HS-27A (cell line): ENCODE measurements at places on chromosomes 11 and 22.

GRCh38 chr11:94032725-94033124 is 11.6 kb downstream of the HEPHL1 start:
- DNase-seq = no peak

DNA sequence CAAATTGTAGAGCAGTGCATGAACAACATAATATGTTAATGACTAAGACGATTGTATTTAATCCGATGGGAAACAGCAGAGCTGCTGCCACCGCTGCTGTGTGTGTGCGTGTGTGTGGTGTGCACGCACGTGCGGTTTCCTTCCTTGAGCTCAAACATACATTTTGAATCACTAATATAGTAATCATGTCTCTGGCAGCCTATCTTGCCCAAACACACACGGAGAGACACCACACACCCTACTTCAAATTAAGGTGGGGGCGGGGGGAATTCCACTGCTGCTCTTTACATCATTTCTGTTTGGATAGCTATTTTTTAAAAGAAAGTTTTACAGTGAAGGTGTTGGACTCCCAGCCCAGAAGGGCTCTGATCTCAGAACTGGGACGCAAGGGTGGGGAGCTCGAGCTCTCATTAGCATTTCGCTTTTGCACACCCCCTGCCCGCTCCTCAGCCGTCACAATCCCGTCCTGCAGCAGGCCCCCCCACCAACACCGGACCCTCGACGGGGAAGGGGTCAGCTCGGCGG is 651 bp upstream of the FAM83F start:
- DNase-seq = no peak

DNA sequence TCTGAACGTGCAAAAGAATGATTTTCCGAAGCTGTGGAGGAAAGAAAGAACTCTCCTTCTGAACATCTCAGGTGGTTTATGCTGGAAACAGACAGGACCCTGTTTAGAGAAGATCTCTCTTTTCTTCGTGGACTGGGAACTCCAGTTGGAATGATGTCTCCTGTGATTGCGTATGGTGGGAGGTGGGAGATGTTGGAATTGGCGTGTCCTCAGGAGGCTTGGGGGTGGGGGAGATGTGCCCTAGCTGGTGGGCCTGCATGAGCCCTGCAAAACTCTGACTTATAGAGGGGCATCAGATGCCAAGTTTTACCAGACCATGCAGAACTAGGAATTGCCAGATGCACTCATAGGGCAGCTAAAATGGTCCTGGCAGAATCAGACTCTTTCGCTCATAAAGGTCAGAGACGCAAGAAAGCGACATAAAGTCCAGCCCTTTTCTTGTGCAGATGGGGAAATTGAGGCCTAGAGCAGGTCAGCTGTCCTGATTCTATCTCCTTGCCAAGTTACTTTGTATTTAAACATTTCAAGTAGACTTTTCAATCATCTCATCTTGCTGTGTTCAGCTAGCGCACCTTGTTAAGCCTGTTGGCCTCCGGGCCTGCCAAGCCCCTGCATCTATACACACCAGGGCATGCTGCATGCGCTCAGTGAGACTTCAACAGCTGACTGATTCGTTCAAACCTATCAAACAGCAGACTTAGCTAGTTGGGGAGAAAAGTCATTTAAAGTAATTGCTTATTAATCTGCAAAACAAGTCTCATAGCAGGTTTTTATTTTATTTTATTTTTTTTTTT is 34.2 kb upstream of the EHF start:
- no peak for DNase-seq

- DNase-seq = no peak
These were observed 637 bp upstream of the ZBTB16 start for GRCh38 chr11:114058871-114059277.

GRCh38 chr11:34738237-34738636 is 117.3 kb downstream of the EHF start:
- DNase-seq = no peak

GRCh38 chr11:63917692-63918506 is 935 bp upstream of the RCOR2 start:
- no peak for DNase-seq

DNA sequence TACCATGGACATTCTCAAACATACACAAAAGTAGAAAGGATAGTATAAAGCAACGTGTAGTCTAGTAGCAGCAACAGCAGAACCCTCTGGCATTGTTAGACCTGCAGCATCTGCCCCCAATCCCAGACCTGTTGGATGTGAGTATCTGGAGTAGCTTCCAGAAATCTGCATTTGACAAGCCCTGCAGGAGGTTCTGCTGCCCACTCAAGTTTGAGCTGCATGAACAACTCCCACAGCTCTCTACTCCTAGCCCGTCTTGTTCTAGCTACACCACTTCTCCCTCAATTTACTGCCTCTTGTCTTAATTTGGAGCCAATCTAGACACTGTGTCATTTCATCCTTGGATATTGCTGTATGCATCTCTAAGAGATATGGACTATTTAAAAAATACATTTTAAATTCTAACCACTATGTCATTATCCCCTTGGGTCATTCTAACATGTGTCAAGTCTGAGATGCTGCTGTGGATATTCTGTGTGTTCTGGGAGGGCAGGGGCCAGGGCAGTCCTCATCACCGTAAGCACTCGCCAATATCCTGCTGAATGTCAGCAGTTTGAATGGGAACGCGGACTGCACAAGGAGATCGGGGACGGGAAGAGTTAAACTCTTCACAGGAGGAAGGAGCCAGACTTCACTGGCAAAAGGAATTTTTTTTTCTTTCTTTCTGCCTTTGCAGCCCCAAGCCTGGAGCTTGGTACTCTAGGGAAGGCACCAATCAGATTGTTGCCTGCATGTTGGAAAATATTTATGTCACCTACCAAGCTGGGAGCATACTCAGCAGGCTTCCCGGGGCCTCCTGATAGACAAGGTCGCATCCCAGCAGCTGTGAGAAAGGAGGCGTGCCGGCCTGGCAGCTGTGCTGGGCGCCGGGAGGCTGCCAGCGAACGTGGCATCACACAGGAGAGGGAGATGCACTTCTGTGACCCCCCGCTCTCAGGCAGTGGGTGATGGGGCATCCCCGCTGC is 429.0 kb downstream of the MIAT start:
- no peak for DNase-seq

DNA sequence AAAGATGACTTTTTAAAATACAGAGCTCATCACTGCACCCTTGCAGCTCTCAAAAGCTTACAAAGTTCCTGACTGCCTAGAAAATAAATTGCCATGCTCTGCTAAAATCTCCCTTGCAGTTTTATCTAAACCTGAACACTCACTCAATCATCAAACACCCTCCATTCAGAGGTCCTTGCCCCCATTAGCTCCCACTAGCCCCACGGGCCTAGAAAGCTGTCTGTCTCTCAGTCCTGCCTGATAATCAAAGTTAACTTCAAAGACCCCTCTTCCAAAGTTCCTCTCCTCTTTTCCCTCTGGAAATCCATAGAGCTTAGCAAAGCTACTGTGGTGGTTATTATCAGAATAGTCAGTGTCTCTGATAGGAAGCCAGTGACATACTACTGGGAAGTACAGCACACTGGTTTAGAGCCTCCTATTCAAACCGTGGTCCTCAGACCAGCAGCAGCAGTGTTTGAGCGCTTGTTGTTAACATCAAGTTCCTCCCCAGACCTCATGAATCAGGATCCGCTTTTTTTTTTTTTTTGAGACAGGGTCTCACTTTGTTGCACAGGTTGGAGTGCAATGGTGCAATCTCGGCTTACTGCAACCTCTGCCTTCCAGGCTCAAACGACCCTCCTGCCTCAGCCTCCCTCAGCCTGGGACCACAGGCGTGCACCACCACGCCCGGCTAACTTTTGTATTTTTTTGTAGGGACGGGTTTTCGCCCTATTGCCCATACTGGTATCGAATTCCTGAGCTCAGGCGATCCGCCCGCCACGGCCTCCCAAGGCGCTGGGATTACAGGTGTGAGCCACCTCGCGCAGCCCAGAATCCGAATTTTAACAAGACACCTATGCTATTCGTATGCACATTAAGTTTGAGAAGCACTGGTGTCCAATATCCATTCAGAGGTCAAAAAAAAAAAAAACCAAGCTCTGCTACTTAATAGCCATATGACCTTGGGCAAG is 1.2 kb downstream of the NDUFC2 start:
- no peak for DNase-seq

DNA sequence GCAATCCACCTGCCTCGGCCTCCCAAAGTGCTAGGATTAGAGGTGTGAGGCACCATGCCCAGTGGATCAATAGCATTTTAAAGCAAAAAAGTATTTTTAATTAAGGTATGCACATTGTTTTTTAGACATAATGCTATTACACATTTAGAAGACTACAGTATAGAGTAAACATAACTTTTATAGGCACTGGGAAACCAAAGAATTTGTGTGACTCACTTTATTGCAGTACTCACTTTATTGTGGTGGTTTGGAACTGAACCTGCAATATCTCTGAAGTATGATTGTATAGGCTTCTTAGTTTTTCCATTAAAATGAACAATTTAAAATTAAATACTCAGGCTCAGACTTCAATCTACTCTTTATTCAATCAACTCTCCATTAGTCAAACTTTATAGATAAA is 17.5 kb upstream of the CD3E start:
- no peak for DNase-seq

- DNase-seq = no peak
These were observed 6.9 kb upstream of the MS4A14 start for GRCh38 chr11:60389279-60389910.

GRCh38 chr11:14310679-14311078 is 48.3 kb downstream of the RRAS2 start:
- no peak for DNase-seq

DNA sequence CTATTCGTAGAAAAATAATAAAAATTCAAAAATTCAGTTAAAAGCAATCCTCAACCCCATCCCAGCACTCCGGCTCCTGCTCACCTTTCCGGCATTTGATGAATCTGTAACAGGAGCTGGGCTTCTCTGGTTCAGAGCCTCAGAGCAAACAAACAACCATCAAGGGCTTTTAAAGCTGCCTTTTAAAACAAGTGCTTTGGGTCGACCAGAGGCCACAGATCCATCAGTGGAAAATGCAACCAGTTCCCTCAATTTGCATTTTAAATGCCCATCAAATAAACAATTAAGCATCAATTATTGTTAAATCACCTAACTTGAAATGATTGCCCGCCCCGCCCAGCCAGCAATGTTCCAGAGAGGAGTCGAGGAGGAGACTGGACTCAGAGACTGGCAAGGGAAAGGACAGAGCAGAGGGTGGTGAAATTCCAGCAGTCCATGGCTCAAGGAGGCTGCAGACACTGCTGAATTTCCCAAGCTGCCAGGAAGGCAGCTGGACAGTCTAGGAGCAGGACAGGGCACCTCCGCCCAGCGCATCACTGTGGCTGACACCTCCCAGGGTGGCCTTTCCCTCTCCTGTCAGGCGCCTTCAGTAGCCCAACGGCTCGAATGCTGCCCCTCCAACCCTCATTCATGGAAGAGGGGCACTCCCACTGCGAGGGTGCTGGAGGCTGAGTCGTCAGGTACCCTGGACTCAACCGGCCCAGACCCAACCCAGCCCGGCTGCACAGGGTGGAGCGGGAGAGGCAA is 7.5 kb downstream of the FXYD6 start:
- DNase-seq = no peak

DNA sequence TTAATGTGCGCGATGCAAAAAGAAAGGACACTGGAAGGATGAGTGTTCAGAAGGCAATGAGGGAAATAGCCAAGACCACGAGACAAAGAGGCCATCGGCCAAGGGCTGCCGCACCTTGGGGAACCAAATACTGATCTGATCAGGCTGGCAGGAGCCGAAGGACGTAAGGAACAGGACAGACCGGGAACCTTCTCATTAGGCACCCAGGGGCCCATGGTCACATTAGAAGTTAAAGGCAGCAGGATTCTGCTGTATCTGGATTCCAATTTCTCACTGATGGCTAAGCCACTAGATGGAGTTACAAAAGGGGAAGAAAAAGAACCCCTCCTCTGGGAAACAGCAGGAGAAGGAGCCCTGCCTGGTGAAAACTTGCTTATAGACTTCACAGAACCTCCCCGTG is 28.8 kb upstream of the CPT1A start:
- no peak for DNase-seq

- DNase-seq = no peak
These were observed 439 bp downstream of the SNX32 start for GRCh38 chr11:65834202-65834601.

DNA sequence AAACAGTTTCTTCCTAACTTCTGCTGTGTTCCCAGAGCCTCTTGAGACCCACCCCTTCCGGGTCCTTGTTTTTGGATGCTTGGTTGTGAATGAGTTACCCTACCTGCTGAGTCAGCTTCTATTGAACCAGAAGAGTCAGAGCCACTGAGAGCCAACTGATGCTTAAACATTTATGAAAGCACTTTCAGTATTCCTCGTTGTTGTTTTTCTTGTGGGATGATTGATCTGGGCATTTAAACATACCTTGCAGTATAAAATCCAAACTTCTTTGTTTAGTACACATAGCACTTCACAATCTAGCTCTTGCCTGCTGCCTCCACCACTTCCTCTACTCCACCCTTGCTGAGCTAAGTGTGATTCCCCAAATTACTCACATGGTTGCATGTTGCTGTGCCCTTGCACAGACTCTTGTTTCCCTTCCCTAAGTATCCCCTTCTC is 5.5 kb downstream of the PRSS23 start:
- DNase-seq = no peak

GRCh38 chr22:40529821-40530220 is 106.7 kb downstream of the MRTFA start:
- DNase-seq = no peak

GRCh38 chr11:94433049-94433448 is 31.8 kb upstream of the GPR83 start:
- no peak for DNase-seq

- no peak for DNase-seq
These were observed 6.3 kb downstream of the PKP3 start for GRCh38 chr11:400241-400689.

- no peak for DNase-seq
These were observed 1.5 kb upstream of the PRR5 start for GRCh38 chr22:44700456-44700855.

- no peak for DNase-seq
These were observed 163.4 kb upstream of the NCAM1 start for GRCh38 chr11:112797648-112798293.

GRCh38 chr11:67293090-67293489 is 4.0 kb downstream of the ANKRD13D start:
- DNase-seq = no peak

- no peak for DNase-seq
These were observed 245.4 kb downstream of the GRIK4 start for GRCh38 chr11:120756931-120757330.

GRCh38 chr22:18065256-18065655 is 12.5 kb upstream of the PEX26 start:
- no peak for DNase-seq
